Fibroblast of skin of right biceps (primary cell): ENCODE measurements at places on chromosomes 5 and 9.

GRCh38 chr5:128304088-128304487 lies 220.5 kb downstream of the SLC12A2 start:
- DNase-seq, result peak; percentile 81

DNA sequence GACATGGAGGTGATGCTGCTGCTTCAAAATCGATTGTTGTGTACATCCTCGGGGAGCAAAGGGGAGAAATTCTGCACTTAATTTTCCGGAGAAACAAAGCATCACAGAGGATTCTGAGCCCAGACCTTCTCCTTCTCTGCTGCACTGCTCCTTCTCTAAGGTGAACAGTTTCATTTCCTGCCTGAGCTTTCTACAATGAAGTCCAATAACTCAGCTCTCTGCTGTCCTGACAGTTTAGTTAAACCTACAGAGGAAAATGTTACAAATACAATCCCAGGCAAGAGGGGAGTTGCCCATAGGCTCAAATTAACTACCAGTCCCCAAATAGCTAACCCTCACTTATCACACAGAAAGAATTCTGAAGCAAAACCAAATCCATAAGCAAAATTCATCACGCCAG lies 206.3 kb downstream of the EFNA5 start:
- DNase-seq, result no peak

DNA sequence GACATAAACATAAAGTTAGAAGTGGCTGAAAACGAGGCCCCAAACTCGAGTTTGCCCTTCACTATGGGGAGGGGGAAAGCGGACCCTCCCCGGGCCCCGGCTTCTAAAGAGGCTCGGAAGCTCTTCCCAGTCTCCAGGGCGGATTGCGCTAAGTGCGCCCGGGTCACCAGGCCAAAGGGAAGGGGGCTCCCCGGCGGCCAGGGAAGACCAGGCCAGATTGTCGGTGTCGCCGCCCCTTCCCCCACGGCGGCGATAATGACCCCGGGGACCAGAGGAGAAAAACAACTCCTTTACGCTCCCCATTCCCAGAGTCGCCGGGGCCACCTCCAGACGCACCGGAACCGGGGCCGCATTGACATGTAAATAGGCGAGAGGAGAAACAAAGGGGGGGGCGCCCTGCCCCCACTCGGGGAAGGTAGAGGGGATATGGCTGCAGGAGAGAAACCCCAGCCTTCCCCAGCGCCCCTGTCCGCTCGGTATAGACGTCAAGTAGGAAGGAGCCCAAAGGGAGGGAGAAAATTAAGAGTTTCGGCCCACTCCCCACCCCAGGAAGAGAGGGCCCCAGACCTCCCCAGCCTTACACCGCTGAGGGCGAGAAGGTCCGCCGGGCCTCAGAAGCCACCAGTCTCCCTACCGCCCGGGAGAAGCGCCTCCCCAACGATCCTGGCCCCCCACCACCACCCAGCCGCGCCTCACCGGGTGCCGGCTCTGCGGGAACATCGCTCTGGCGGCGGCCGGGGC lies 1.7 kb downstream of the TLE1 start:
- no peak for DNase-seq

GRCh38 chr9:69757996-69758675 lies 1.7 kb downstream of the PTAR1 start:
- peak; percentile 59 for DNase-seq

DNA sequence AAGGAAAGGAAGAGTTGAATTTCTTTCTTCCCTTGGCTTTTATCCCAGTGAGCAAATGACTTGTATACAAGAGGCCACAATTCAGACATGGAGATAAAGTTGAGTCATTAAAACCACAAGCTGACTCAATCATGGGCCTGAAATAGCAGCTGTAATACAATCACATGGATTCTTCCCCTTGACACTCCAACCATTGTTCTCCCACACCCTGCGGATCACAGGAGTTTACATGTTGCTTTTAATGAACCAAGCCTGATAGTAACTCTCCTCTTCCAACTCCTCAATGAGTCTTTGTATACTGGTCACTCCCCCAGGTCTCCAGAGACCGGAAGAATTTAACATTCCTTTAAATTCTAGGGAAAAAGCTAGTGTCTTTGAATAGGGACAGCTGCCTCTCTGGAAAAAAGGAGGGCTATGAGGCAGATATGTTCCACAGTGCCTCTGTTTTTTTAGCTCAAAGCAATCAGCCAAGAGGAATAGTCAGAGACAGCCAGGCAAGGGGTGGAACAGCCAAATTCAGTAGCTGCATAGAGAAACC lies 32.4 kb downstream of the PCDHGC5 start:
- peak; percentile 99 for DNase-seq

GRCh38 chr9:81724242-81724889 lies 35.0 kb upstream of the TLE1 start:
- peak; percentile 2 for DNase-seq
